ENCODE measurements at places on chromosomes 7 and 10.

DNA sequence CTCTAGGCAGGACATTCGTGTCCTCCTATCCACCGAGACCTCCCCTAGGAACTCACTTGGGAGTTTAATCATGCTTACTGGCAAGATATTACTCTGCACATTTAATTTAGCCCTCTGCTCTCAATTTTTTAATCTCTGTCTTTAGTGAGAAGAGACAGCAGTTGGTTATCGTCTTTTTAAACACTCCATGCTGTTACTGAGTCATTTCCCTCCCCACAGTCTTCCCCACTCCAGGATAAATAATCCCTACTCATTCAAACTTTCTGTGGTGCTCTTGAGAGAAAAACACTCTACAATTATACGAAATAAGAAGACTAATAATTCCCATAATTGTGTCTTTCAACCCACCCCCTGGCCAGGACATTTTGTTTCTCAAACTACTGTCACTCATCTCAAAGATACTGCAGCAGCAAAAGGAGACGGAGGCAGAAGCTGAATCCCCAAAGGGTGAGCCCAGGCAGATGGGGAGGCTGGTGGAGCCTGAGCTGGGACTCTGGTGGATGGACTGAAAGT, 84.2 kb downstream of the ANK3 start:
- DNase-seq = no peak

DNA sequence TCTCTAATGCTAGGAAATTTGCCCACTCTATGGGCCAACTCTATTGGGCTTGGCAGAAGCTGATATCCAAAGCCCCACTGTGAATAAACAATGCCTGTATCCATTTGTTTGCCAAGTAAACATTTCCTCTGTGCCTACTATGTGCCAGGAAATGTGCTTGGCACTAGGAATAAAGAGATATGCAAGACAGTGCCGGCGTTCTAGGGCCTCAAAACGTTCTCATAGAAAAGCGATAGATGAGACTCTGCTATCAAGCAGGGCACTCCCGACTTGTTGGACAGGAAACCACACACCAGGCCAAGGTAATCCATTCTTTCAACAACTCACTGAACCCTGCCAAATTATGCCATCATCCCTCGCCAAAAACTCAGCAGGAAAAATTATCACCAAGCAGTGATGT, 196.7 kb downstream of the IPMK start:
- no peak for DNase-seq

GRCh38 chr7:97003262-97004246, 1.8 kb upstream of the DLX6 start:
- DNase-seq = no peak

GRCh38 chr7:41130561-41131236, 572.2 kb downstream of the INHBA start:
- no peak for DNase-seq

- no peak for DNase-seq
Measured at GRCh38 chr10:56370217-56371113, 9.4 kb upstream of the ZWINT start.

GRCh38 chr10:31028081-31028480, 3.6 kb downstream of the ZNF438 start:
- no peak for DNase-seq
